ENCODE measurements at places on chromosomes 5 and 9.

GRCh38 chr5:168939887-168940544, 360.8 kb upstream of the PANK3 start:
- DNase-seq: no peak

DNA sequence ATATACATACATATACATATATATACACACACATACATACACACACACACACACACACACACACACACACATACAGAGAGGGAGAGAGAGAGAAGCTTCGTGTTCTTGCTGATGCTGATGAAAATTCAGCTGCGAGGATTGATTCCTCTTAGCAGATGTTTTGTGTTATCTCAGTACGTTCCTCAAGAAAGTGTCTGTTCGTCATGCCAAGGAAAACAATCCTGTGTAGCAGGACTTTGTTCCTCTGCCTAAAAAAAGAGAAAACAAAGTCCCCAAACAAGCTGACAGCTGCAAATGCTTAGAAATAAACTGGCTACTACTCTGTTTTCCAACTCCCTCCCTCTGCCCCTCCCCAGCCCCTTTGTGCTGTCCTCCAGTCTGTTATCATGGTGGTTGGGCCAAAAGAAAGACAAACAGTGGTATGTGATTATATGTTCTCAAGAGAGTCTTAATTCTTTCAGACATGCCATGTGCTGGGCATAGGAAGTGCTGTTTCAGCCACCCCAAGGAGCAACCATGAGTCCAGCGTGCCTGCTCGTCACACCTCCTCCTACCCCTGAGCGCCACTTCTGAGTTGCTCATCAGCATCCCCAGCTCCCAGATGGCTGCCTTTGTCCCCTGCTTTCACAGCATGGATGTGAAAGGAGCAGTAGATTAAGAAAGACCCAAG, 71.5 kb upstream of the EQTN start:
- DNase-seq: no peak

- no peak for DNase-seq
These were observed 10.5 kb downstream of the IL12B start for GRCh38 chr5:159319832-159320231.

GRCh38 chr9:18855656-18856055, 177.4 kb downstream of the SAXO1 start:
- DNase-seq: no peak

GRCh38 chr9:73611032-73611431, 459.4 kb downstream of the ANXA1 start:
- DNase-seq: no peak

DNA sequence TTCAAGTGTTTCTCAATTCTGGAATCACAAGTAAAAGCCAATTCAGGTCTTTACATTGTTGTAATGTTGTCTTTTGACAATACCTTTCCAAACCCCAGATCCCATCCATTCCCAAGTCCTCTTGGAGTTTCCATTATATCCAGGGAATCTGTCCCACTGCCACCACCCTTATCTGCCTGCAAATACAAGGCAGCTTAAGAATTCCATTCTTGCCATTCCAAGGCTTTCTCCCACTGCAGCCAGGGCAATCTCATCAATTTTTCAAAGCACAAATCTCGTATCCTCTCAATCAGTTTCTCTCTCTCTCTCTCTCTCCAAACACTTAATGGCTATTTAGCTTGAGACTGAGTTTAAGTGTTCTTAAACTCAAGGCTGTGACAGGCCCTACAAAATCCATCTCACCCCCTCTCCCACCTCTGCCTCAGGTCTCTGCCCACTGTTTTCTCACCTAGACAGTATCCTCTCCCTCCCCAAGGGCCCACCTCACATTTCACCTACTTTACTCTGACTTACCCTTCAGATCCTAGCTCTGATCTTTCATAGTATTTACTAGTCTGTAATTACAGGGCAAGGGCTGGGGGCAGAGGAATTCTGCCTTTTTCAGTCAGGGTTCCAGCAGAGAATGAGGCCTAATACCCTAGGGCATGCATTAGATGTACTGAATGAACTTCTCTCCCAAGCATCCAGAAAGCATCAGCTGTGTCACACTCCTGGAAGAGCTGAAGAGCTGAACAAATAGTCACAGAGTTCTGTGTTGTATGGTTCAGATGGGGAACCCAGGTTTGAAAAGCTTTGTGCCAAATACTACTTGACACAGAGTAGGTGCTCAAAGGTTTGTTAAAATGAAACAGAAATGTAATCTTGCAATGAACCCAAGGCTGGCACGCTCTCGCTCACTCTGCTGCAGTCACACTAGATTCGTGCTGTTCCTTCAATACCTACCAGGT, 46.0 kb downstream of the RAPGEF1 start:
- DNase-seq: no peak

GRCh38 chr5:42878041-42878440, 66.3 kb upstream of the SELENOP start:
- no peak for DNase-seq

GRCh38 chr9:123406691-123407216, 50.8 kb downstream of the CRB2 start:
- no peak for DNase-seq

- peak; percentile 93 for DNase-seq
These were observed 7.6 kb upstream of the IRF1 start for GRCh38 chr5:132498152-132498551.

DNA sequence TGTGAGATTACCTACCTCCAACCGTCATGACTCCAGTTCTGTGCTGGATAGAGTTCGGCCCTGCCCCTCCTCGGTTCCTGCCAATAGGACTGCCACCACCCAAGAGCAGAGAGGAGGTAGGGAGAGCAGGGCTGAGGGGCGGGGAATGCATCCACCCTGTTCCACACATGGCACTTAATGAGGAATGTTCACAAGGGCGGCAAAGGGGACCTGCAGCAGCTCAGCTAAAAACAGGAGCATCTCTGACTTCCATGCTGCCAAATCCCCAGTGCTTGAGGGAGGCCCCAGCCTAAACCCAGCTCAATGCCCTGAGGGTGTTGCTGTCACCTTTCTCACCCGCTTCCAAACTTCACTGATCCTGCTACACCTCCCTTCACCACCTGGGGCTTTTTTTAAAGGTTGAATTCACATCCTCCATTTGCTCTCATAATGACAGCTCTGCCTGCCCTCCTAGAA, 7.8 kb upstream of the DELE1 start:
- no peak for DNase-seq

DNA sequence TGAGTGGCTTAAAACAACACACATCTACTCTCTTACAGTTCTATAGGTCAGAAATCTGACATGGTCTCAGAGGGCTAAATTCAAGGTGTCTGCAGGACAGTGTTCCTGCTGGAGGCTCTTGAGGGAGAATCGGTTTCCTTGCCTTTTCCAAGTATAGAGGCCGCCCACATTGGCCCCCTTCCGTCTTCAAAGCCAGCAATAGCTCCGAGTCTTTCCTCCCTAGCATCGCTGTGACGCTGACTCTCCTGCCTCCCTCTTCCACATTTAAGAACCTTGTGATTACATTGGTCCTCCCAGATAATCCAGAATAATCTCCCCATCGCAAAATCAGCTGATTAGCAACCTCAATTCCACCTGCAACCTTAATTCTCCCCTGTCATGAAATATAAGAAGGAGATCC, 81.3 kb upstream of the IER5L start:
- no peak for DNase-seq

GRCh38 chr5:18098691-18099090, 464.4 kb downstream of the TAF11L14 start:
- DNase-seq: no peak
